ENCODE measurements at places on chromosomes 2 and 18.

DNA sequence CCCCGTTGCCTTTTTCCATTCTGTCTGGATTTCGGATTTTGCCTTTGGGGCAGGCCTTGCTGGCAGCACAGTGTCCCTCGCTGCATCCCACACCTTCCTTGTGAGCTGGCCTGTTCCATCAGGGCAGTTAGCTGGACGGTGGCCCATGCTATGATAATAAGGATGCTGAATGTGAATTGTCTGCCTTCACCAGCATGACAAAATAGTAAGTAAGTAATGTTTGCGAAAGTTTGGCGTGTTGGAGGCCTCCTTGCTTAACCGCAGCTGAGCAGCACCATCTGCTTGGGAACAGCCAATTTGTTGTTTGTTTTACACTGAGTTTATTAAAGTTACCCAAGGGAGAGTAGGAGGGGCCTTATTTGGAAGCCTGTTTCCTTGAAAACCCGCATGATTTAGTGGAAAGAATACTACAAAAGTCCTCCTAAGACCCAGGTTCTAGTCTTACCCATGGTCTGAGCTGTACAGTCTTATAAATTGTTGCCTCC lies 469.7 kb upstream of the FANCL start:
- no peak for DNase-seq

- no peak for DNase-seq
Measured at GRCh38 chr2:225574582-225575138, 175.2 kb downstream of the NYAP2 start.

DNA sequence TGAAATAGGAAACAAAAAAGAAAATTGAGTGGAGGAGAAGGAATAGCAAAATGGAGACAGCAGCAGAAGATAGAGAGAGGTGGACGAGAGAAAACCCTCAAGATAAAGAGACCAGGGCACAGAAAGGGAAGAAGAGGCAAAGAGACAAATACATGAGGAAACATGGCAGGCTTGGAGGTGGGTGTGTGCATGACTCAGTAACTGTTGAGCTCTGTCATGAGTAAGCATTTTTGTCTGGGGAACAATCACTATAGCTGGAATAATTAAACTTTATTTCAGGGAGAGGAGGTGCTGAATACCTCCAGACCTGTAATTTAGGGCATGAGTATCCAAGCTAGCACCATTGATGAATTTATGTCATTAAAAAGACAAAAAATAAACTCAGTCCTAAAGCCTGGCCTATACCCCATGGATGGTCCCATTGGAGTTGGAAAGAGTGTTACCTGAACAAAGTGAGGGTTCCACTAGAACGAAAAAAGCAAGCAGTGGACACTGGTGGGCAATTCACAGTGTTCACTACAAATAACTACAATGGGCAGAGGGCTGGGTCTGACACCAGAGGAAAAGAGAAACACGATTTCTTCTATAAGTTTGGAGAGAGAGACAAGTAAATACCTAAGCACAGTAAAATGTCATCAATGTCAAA lies 145.5 kb downstream of the ADCYAP1 start:
- no peak for DNase-seq

GRCh38 chr2:127599211-127599610 lies 46.7 kb upstream of the GPR17 start:
- DNase-seq: no peak

DNA sequence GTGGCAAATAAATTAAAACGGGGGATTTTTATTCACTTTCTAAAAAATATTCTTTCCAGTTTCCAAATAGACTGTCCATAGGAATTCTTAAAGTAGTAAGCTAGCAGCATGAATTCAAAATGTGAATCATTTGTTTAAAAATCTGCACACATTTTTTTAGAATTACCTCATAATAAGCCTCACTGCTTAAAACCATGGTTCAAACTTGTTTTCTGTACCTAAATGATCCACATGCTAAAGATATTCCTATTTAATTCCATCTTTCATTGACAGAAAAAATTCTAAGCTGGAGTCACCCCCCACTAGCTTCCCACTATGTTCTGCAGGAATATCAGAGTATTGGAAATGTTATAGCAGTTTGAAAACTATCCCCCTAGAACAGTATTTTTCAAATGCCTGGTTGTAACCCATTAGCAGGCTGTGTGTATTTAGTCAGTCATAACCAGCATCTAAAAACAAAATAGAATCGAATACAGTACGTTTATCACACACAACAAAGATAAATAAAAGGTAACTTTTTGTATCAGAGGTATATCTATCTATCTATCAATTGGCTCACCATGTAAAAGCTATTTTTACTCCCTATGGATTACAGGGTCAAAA lies 11.2 kb upstream of the IKZF2 start:
- DNase-seq: no peak

DNA sequence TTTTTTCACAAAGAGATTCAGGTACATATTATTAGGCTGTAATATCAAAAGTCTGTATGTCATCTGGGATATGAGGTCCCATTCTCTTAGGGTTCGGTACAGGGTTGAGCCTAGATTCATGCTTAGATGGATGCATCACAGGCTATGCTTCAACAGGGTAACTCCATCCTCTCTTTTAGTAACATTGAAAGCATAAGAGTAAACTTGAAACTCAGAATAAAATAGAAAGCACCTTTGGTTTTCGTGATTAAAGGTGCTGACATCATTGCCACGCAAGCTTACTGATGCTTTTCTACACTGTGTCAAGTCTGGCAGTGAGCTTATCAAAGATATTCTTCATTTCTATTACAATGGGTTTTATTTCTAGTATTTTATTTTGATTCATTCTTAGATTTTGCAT lies 419.1 kb upstream of the DSEL start:
- DNase-seq: no peak

- no peak for DNase-seq
Measured at GRCh38 chr2:240213476-240214421, 73.3 kb upstream of the OTOS start.

DNA sequence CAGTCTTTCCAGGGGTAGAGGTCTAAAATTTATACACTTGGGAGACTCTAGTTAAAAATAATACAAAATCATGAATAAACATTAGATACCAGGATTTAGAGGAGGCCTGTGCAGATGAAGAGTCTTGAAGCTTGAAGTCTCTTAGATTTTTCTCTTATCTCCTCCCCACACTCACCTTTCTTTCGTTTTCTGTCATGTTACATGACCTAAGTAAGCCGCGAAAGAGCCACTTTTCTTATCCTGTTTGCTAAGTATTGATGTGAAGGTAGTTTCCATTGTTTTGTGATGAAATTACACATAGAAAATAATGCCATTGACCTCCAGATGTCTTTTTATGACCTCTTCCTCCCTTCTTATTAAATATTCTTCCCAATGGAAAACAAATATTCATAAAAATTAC lies 367.8 kb downstream of the LRRTM1 start:
- DNase-seq: no peak

GRCh38 chr2:128536925-128537620 lies 218.4 kb upstream of the HS6ST1 start:
- no peak for DNase-seq

DNA sequence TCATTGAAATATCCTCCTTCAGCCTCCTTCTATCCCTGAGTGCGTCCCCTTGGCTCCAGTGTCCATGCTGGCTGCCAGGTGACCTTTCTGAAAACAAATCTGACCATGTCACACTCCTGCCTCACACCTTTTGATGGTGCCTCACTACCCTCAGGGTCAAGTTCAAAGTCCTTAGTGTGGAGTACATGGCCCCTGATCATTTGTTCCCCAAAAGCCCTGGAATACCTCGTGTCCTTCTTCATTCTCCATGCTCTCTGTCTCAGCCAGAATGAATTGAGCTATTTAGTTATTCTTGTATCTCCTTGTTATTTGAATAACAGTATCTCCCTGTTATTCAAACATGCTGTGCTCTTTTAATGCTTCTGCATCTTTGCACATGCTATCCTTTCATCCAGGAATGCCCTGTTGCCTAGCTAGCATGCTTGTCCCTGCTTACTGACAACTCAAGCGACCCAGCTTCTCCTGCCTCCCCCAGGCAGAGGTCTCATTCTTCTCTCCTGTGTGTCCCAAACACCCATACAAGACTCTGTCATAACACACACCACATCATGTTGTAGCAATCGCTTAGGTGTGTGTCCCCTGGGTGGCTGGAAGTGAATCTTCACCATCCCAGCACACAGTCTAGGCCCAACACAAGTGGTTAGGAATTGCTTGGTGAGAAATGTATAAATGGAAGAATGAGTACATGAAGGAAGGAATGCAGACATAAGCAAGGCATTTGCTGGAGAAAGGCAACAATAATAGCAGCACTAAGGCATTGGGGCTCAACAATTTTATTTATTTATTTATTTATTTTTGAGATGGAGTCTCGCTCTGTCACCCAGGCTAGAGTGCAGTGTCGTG lies 144.0 kb downstream of the DDX1 start:
- no peak for DNase-seq

GRCh38 chr2:14501061-14501460 lies 131.5 kb upstream of the LRATD1 start:
- DNase-seq: no peak

DNA sequence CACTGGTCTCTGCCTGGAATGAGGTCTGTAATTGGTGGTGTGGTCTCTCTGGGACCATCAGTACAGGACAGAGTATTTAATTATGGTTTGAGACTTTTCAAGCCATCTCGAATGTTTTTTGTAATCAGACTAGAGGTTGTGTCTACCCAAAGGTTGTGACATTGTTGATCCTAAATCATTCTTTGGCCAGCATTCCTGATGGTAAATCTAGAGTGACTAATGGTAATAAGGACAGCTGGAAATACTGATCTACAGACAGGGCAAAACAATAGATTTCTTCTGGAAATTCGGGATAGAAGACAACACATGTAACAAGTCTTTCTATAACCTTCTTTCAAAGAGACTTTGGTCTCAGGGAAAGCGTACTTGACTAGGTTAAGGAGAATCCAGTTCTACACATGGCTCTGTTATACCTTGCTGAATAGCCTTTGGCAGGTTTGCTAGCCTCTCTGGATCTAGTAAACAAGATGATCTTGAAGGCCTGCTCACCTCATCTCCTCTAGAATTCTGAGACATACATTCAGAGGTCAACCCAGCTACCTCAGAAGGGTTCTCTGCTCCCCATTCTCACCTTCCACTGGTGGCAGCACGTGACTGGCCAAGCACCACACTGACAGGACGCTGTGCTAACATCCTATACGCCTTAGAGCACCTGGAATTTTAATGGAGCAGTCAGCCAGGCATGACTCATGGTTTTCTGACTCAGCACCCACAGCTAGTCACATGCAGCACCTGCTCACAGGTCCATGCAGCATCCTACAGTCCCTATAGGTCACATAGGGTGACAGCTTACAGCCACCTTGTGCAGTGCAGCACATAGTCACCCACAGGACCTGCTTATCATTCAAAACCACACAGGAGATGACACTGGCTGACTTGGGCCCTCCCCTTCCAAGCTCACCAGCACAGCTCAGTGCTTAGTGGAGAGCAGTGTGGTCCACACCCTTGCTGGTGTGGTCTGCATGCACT lies 12.2 kb downstream of the PLB1 start:
- DNase-seq: peak; percentile 30

GRCh38 chr18:41587976-41588375 lies 367.1 kb upstream of the PIK3C3 start:
- DNase-seq: peak; percentile 10

DNA sequence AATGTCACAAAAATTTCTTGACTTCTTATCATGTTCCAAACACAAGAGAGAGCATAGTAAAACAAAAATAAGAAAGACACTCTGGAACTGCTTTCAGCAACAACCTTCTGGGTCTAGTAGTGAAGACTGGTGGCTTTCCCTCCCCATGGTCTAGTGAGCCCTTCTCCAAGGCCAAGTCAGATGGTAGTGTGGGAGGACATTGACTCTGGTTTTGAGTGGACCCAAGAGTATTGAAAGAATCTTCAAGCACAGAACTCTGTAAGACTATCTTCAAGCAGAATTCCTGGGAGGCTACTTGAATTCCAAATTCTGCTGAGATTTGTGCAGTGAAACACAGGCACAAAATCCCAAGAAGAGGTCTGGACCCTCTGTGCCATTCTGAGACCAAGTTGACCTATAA lies 21.1 kb downstream of the ANTXR1 start:
- no peak for DNase-seq

DNA sequence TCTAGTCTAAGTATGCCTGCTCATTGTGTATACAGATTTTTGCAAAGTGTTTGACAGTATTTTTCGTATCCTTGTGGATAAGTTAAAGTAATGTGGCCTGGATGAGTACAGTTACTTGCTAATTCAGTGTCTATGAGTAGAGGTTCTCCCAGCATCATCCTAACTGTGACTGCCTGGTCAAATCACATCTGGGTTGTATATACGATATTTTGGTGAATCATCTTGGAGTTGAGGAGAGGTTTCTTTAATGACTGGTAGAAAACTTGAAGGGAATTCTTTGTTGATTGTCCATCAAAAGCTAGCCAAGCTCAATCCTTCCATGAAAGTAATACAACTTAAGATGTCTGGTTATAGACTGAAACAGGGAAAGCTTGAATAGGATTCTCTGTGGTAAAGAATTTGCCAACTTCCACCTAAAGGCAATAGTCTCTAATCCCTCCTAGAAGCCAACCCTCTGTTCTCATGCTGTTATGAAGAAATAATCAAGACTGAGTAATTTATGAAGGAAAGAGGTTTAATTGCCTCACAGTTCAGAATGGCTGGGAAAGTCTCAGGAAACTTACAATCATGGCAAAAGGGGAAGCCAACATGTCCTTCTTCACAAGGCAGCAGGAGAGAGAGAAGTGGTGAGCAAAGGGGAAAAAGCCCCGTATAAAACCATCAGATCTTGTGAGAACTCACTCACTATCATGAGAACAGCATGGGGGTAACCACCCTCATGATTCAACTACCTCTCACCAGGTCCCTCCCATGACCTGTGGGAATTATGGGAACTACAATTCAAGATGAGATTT lies 19.4 kb upstream of the RALBP1 start:
- no peak for DNase-seq

GRCh38 chr2:170238776-170239175 lies 60.8 kb downstream of the MYO3B start:
- no peak for DNase-seq

- DNase-seq: no peak
Measured at GRCh38 chr2:205868773-205869333, 186.6 kb downstream of the NRP2 start.

DNA sequence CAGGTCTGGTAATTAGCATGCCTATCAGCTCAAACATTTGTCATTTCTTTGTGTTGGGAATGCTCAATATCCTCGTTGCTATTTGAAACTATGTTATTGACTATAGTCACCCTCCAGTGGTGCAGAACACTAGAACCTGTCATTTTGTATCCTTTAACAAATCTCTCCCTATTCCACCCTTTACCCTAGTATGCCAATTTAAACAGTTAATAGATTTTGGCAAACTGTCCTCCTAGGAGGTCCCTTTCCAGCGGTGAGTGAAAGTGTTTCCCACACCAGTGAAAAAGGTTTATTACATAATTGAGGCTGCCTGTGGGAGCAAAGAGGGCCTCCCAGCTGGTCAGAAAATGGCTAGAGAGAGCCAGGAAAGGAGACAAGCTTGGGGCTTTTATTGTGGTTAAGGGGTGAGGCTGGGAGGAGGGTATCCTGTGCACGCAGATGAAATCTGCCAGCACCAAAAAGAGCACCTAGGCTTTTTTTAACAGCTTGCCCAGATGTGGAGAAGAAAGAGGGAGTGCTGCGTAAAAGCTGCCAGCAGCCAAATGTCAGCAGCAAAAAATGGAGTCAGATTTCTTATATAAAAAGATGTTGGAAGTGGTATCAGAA lies 1.8 kb upstream of the DRC1 start:
- DNase-seq: no peak

Measured in left kidney (tissue), 8 donors.